COLO829 (cell line): ENCODE measurements at places on chromosomes 6 and 20.

DNA sequence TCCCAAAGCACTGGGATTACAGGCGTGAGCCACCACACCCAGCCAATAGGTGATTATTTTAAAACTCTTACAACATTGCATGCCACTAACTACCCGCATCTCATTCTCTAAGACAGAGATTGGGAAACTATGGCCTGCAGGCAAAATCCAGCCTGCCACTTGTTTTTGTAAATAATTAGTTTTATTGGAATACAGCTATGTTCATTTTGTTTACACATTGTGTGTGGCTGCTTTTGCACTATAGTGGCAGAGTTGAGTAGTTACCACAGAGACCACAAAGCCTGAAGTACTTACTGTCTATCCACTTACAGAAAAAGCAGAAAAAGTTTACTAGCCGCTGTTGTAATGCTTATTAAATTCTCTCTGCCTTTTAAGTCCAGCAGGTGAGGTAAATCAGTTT, 16.4 kb upstream of the PKIG start:
- DNase-seq, result no peak

GRCh38 chr20:32888636-32889035, 29.9 kb downstream of the EFCAB8 start:
- no peak for DNase-seq

GRCh38 chr6:50958148-50958697, 139.6 kb downstream of the TFAP2B start:
- DNase-seq, result no peak

DNA sequence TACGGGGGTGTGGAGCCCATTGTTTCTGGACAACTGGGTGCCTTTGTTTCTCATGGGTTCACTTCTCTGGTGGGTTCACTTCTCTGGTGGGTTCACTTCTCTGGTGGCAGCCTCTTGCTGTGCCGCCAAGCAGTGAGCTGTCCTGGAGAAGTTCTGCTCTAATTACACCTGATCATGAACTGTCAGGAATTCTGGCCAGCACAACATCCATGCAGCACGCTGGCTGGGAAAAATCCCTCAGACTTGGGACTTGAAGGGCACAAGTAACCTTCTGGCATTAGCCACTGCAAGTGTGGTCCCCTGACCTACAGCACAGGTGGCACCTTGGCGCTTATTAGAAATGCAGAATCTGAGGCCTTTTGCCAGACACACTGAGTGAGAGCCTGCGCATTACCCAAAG, 752.5 kb downstream of the QKI start:
- DNase-seq, result no peak

DNA sequence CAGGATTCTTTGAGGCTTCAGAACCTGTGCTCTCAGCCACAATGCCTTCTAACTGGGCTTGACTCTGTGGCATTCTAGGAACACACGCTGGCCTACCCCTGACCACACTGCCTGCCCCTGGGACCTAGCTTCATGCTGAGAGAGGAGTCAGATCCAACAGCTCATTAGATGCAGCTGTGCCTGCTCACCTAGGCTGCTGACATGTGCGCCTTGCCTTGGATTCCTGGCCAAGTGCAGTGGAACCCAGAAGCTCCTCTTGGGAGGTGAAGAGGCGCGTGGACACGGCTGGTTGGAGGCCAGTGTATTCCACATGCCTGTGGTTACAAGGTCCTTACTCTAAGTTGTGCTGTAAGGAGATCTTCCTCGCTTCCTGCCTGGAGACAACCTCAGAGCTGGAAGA, 24.7 kb upstream of the KCNK16 start:
- no peak for DNase-seq

DNA sequence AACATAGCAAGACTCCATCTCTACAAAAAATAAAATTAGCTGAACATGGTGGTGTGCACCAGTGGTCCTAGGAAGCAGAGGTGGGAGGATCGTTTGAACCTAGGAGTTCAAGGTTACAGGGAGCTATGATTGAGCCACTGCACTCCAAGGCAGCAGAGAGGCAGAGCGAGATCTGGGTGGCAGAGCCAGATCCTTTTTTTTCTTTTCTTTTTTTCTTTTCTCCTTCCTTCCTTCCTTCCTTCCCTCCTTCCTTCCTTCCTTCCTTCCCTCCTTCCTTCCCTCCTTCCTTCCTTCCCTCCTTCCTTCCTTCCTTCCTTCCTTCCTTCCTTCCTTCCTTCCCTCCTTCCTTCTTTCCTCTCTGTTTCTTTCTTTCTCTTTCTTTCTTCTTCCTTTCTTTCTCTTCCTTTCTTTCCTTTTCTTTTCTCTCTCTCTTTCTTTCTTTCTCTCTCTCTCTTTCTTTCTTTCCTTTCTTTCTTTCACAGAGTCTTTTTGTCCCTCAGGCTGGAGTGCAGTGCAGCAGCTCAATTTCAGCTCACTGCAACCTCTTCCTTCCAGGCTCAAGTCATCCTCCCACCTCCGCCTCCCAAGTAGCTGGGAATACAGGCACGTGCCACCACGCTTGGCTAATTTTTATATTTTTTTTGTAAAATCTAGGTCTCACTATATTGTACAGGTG, 9.2 kb upstream of the VSTM2L start:
- DNase-seq, result no peak

- peak; percentile 98 for DNase-seq
Observed at GRCh38 chr20:23622839-23623343, 14.9 kb downstream of the CST3 start.

GRCh38 chr6:293193-294174, 1.2 kb downstream of the DUSP22 start:
- peak; percentile 68 for DNase-seq

DNA sequence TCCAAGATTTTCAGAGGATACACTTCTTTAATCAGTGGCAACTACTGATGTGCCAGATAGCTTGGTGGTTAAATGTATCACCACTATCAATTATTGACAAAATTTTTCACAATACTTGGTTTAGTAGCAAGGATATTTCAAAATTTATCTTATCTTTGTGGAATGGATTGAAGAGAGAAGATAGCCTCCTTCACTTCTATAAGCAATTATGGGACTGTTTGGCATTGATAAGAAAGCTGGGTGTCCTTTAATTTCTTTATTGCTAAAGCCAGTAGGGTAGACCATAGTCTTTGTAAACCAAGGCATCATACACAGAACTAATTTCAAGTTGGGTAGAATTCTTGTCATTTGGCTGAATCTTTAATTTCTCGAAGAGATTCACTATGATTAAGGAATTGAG, 4.9 kb upstream of the RNF182 start:
- DNase-seq, result no peak

DNA sequence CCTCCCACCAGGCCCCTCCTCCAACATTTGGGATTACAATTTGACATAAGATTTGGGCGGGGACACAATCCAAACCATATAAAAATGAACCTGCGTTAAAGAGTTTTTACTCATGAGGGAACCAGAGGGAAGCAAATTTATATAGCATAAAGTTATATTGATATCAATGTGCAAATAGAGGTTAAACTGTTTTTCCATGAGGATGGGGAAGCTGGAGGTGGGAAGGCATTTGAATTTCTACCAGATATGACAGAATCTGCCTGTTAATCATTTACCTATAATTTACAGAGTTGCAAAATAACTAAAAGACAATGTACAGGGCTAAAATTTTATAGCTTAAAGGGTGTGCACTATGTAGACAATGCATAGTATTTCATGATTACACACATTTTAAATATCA, 322.0 kb upstream of the FKBP1C start:
- DNase-seq, result no peak

- no peak for DNase-seq
Observed at GRCh38 chr20:17436664-17437063, 94.5 kb downstream of the BFSP1 start.

GRCh38 chr6:130575971-130576370, 210.2 kb downstream of the TMEM200A start:
- DNase-seq, result no peak

- no peak for DNase-seq
Observed at GRCh38 chr6:6997263-6998193, 110.2 kb upstream of the RREB1 start.

DNA sequence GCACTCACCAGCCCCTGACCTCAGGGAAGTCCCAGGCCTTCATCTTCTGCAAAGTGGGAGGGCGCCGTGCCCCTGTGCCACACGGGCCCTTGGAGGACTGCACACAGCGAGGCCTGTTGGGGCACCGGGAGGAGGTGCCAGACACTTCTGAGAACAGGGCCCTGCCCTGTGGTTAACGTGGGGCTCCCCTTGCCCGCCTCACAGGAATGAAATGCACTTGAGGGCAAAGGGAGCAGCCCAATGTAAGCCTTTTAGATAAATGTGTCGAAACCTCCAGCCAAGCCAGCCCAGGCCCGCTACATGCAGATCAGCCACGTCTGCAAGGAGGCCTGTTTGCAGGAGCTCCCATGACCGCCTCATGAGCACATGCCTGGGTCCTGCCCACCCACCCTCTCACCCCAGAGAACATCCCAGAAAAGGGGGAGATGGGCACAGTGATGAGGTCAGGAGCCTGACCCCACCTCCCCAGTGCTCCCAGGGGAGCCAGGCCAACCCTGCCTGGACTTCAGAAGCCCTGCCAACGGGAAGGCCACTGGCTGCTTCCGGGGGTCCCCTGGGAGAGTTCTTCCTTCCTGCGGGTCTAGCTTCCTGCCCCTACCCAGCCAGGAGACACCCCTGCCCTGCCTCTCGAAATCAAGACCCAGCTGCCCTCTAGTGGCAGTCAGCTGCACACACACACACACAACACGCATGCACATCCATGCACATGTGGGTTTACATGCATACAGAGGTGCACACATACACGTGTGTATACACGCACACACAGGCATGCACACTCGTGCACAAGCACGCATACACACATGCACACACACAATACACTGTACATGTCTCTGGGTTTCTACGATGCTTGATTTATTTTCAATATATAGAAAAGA, 178.7 kb downstream of the TAF4 start:
- DNase-seq, result peak; percentile 67

DNA sequence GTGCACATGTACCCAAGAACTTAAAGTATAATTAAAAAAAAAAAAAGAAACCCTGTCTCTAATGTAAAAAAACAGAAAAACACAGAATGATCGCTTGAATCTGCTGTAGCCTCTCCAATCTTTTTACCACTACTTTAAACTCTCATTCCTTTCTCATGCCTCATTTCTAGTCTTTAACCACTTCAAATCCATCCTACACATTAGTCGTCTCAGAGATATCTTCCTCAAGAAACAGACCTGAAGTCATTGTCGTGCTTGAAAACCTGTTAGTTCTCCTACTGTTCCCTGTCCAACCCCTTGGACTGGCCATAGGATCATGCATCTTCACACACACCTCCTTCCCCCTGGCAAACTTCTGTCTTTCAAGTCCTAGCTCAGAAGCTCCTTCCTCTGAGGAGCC, 112.1 kb upstream of the BCLAF1 start:
- DNase-seq, result no peak

DNA sequence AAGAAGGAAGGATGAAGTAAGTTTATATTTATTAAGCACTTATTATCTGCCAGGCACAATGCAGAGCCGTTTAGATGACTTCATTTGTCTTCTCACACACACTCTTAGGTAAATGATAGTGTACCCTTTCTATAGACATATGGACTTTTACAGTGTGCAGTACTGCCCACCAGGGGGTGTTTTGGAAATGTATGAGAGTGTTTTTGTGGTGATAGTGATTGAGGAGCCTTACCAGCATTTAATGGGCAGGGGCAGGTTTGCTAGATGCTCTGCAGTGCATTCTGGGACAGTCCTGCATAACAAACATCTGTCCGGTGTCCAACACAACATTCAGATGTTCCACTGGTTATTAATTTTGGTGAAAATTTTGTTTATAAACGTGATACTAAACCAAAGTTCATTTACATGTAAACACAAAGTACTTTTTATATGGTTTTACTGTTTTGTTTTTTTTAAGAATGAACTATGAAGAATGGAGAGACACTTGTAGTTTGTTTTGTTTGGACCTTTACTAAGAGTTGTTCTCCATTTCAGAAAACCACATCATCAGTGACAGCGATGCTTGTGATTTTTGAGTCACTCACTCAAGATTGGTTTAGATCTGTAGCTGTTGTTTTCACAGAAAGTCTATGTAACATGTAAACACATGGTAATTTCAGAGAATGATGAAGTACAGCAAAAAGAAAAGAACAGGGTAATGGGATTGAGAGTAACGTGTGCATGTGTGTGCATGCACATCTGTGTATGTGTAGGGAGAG, 19.9 kb downstream of the KCNS1 start:
- no peak for DNase-seq

GRCh38 chr20:39164642-39165041, 202.5 kb downstream of the DHX35 start:
- no peak for DNase-seq

DNA sequence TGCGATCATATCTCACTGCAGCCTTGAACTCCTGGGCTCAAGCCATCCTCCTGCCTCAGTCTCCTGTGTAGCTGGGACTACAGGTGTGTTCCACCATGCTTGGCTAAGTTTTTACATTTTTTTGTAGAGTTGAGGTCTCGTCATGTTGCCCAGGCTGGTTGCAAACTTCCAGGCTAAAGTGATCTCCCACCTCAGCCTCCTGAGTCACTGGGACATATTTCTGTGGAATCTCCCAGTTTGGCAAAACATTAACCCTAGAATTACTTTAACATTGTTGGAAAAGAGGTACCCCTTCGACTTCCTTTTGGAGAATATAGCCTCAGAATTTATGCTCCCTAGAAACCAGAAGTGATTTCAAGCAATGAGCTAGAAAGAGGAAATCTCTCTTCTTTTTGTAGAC, 57.2 kb downstream of the SHLD1 start:
- DNase-seq, result no peak

- DNase-seq, result no peak
Observed at GRCh38 chr6:42939810-42940167, 10.5 kb downstream of the CNPY3 start.

DNA sequence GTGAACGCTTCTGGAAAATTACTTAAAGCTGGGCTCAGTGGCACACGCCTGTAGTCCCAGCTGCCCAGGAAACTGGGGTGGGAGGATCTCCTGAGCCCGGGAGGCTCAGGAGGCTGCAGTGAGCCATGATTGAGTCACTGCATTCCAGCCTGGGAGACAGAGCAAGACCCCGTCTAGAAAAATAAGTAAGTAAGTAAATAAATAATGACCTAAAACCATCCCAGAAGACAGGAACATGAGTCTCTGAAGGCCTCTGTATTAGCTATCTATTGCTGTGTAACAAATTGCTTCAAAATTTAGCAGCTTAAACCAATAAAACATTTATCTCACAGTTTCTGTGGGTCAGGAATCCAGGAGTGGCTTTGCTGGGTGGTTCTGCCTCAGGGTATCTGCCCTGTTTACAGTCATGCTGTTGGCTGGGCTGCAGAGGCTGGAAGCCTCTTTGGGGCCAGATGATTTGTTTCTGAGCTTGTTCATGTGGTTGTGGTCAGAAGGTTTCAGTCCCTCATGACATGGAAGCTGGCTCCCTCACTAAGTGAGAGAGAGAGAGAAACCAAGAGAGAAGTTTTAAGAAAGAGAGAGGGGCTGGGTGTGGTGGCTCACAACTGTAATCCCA, 48.4 kb upstream of the NCOA3 start:
- no peak for DNase-seq

GRCh38 chr6:37204014-37204751, 34.2 kb downstream of the PIM1 start:
- DNase-seq, result no peak

- DNase-seq, result no peak
Observed at GRCh38 chr6:45617441-45617840, 239.7 kb upstream of the SUPT3H start.

DNA sequence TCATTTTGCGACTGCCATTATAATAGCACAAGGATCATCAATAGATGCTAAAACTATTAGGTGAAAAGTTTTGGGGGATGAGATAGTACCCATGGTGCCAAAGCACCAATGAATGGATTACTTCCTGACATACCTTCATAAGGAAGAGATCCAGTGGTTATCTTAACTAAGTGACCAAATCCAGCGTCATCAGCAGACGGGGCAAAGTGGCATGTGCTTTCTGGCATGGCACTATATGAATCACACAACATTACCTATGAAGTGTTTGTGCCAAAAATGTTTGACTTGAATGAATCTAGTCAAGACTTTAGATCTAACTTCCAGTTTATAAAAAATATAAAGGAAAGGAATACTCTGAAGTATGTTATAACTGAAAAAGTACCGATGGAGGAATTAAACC, 10.8 kb downstream of the TRIM26 start:
- DNase-seq, result no peak
